Fibroblast of skin of right biceps (primary cell): ENCODE measurements at places on chromosomes 7 and 10.

DNA sequence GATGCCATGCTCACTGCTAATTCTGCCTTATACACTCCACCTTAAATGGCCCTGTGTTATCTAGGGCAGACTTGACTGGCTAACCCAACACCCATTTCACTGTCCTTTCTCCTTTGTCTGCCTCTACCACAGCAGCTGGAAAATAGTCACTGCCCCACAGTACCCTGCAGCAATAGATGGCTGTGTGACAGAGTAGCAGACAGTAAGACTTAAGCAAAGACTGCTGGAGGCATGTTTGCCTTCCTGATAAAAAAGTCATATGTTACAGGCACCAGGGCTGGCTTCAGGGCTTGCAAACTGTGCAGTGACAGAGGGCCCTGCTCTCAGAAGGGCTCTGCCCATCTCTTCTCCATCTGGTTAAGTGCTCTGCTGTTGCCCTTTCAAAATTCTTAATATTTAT, 332.6 kb upstream of the GHITM start:
- DNase-seq = no peak

DNA sequence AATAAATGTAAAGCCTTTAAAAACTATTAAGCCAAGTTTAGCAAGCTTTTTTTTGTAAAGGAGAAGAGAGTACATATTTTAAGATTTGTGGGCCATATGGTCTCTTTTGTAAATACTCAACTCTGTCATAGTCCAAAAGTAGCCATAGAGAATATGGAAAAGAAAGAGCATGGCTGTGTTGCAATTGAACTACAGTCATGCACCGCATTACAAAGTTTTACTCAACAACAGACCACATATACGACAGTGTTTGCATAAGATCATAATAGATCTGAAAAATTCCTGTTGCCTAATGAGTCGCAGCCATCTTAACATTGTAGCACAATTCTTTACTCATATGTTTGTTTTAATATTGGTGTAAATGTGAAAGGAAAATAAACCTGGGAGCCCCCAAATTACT, 440.8 kb downstream of the HTR7 start:
- peak; percentile 84 for DNase-seq

DNA sequence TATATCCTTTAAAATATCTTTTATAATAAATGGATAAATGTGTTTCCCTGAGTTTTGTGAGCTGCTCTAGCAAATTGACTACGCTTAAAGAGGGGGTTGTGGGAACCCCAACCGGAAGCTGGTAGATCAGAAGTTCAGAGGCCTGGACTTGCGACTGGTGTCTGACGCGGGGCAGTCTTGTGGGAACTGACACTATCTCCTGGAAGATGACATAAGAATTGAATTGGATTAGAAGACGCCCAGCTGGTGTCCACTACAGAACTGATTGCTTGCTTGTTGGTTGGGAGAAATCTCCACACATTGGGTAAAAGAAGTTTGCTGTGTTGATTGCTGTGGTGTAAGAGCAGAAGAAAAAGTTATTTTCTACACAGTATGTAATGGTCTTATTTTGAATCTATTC, 51.1 kb upstream of the AHR start:
- no peak for DNase-seq

- no peak for DNase-seq
Observed at GRCh38 chr7:150716368-150716767, at the start of gene GIMAP1. TSS of gene GIMAP1 (plus strand) at chr7:150716613. CDS start at chr7:150719048, 2,435 bp downstream.

- DNase-seq = no peak
Observed at GRCh38 chr10:38102880-38103279, 8.7 kb downstream of the ZNF37A start.

DNA sequence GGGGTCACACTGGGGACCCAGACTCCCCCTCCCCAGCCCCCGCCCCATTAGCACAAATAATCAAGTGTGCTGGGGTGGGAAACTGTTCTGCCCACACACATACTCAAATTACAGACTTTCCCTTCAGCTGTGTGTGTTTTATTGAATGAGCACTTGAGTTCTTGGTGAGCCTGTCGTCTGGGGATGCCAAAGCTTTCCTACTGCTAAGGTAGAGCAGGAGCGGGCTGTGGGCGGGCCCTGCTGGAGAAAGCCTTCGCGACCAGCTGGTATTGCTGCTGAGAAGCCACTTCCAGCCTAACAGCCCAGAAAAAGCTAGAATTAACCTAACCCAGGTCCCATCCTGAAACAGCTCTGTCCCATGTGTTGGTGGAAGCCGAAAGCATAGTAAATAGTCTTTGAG, 87.0 kb upstream of the KMT2E start:
- DNase-seq = no peak

- no peak for DNase-seq
Observed at GRCh38 chr10:18418541-18419215, 232.7 kb downstream of the NSUN6 start.

- DNase-seq = no peak
Observed at GRCh38 chr10:87623191-87623590, 36.5 kb upstream of the PAPSS2 start.

DNA sequence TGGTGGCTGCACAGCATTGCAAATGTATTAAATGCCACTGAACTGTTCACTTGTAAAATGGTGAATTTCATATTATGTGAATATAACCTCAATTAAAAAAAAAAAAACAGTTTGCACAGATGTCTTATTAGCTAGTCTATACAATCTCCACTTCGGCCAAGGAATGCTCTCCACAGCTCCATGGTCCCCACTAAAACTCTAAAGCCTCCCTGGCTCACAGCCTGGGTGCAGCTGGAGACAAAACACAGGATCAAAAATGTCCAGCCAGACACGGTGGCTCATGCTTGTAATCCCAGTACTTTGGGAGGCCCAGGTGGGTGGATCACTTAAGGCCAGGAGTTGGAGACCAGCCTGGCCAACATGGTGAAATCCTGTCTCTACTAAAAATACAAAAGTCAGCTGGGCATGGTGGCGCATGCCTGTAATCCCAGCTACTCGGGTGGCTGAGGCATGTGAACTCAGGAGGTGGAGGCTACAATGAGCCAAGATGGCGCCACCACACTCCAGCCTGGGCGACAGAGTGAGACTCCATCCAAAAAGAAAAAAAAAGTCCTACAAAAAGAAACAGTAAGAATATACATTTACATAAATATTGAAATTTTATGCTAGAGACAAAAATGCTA, 66.0 kb downstream of the SRPK2 start:
- no peak for DNase-seq

GRCh38 chr7:7944619-7945282, 23.8 kb upstream of the GLCCI1 start:
- no peak for DNase-seq

DNA sequence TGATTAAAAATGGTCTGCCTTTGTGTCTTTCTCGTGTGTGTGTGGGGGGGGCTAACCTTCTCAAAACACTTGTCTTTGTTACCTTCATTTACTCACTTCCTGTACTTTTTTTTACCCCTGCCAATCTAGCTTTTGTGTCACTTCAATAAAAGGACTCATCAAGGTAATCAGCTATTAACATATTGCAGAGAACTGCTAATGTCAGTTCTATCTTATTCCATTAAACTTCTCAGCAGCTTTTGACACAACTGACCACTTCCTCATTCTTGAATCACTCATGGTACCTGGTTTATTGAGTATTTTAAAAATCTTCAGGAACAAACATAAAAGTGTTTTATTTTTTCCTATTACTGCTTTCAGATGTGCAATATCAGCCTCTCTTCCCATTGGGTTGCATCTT, 59.8 kb downstream of the SLC25A40 start:
- no peak for DNase-seq

DNA sequence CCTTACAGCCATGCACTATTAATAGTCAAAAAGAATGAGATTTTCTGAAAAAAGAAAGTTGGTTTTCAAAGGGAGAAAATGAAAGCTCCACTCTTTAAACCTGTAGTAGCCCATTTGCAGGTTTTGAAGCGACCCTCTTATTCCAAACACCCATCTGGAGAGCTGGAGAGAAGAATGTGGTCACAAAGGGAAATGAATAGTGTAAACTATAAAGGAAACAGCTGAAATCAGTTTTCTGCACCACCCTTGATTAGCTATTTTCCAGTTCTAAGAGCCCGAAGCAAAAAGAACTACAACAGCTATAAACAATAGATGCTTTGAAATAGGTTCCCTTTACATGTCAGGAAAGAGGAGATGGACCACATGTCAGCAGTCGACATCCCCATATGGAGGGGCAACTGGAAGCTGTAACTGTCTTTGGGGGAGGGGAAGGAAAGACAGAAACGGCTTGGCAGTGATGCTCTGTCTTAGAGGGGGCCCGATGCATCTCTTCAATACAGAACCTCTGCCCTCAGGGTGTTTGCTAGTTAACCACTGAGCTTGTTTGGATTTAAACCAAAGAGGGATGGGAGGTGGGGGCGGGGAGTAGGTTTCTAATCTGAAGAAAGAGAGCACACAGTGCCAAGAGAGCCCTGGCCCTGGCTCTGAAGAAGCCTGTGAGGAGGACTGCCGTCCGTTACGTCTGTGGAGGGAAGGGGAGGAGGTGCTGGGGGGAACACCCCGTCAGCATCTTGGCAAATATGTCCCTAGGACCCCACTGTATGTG, 55.3 kb downstream of the CPVL start:
- peak; percentile 36 for DNase-seq

DNA sequence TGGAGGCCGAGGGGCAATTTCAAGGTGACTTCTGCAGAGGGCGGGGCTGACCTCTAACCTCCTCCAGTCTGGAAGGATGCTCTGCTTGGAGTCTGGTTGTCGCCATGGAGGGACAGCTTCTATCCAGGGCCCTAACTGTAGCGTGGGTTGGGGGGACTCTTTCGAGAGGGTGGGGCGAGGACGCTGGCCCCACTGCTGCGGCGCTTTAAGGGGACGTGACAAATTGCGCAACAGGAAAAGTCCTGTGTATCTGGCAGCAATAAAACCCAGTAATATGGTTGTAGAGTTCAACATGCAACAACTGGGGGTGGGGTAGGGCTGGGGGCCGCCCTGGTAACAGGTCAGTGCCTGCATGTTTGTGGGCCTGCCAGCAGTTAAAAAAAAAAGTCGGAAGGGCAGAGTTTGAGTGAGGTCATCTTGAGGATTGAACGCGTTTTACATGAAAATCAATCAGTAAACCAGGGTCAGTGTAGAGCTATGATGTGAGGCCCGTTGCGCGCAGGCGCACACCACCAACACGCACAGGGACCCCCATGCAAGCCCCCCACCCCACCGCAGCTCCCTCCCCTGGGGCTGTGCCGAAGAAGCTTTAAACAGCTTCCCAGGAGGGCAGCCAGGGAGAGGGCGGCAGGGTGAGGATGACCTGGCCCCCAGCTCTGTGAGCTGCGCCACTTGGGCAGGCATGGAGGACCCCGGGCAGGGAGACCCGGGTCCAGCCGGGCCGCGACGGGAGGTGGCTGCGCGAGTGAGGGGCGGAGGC, 4.3 kb downstream of the SHH start:
- no peak for DNase-seq

DNA sequence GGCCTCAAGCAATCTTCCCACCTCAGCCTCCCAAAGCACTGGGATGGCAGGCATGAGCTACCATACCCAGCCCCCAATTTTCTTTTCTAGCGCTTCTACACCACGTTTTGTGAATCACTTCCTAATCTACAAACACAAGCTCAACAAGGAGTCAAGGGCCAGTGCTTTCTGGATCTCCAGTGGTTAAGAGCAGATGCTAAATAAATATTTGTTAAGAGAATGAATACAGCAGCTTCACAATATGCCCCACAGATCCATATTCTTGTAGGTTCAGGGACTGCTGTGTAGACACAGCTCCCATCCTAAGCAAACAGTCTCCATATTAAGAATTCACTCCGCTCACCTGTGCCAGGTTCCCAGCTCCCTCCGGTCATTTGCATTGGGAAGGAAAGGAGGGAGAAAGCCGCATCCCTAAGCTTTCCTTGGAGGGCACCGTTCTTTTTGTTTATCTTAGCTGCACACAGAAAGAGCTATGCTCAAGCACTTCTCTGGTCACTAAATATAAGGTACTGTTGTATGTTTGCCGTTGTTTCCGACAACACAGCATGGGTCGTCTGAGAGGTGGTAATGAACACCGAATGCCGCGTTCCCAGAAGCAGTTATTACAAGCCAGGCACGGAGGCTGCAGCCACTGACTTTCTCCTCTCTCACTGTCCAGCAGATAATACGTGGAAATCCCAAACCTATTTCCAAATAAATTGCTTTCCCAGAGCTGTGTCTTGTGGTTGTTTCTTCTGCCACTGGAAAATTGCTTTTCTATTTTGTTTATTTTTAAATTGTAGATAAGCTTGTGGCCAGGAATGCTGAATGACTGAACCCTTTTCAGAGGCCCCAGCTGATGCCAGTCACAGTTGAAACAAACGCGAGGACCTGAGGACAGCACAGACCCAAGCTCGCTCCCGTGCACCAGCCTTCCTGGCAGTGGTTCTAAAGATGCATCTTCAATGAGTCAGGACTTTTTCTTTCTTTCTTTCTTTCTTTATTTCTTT, 217.1 kb downstream of the PRPF18 start:
- no peak for DNase-seq

- no peak for DNase-seq
Observed at GRCh38 chr10:50219646-50220045, 31.7 kb downstream of the ASAH2 start.

DNA sequence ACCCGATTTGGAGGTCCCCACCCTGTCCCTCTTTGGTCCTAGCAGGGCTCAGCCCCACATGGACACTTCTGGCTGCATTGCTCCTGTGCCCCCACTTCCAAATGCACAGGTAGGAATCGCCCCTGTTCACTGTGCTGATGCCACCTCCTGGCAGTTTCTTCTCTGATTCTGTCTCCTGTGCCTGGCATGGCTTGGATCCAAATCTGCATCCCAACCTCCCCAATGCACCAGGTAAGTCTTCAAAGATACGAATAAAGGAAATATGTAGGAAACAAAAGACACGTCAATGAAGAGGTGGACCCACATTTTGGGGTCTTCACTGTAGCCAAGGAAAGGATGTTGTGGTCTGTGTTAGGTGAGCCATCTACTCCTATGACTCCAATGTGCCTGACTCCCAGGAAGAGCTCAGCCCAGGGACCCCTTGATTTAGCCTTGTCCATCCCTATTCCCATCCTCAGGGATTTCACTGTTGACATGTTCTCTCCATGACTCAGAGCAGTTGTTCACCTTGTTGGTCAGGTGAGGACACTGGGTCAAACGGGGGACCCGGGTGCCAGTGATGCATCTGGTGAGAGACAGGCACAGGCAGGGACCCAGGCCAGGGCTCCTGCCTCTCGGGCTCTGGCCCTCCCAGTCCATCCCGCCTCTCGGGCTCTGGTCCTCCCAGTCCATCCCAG, 341.8 kb downstream of the CXCL12 start:
- no peak for DNase-seq

DNA sequence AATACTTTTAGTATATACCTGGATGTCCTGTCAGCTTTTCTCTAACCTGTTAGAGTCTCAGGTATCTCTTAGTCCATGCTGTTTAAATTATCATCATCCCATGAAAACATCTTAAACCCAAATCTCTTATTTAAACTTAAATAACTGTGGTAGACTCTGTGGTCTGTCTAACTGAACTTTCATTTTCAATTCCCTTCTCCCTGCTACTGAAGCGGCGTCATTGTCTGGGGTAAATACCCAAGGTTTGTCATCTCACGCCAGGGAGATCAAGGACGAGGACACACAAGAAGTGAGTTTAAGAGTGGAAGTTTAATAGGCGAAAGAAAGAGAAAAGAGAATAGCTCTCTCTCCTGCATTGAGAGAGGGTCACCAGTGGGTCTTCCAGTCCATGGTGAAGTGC, 804.4 kb upstream of the CELF2 start:
- no peak for DNase-seq
